Lung (tissue), 17 donors: ENCODE measurements at places on chromosomes 13 and 19. TPM values are rescaled to one million over a fixed set of nuclear protein-coding genes. Genes with fewer than 3 reads are reported as not detected.

GRCh38 chr19:35249146-35249847, 495 bp downstream of the LSR start:
- no peaks in the 10 kb centered on the region for H3K36me3 ChIP-seq
- peak overlapping the region; percentile 70 for H3K4me3 ChIP-seq
- H3K27ac ChIP-seq: no peak overlapping the region
- no peak for DNase-seq
- H3K4me1 ChIP-seq: no peaks in the 10 kb centered on the region

DNA sequence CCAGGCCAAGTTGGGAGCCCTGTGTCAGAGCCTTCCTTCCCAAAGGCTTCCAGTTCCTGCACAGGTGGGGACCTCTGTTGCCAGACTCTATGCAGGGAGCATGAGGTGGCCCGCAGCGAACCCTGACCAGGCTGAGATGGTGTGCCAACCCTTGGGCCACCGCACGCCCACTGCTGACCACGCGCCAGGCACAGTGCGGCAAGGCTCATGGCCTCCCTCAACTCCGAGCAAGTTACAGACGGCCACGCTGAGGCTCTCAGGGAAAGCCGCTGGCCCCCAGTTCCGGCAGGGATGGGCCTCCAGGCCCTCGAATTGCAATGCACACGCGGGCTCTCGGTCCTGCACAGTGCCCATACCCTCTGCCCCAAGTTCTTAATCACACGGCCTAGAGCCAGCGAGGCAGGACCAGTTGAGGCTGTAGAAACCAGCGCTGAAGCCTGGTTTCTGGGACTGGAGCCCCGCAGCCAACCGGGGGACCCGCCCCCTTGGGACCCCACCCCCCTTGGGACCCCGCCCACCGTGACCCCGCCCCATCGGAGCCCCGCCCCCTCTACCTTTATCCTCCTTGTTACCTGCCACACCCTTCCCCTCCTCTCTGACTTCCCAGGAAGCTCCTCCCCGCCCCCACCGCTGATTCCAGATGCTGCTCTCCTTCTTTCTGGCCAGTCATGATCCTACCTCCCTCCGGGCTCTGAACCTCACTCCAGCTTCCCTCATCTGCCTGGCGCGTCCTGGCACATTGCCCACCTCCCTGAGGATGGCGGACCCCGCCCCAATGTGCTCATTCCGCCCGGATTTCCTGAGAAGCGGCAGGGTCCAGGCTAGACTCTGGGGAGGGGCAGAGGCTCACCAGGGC, 6.0 kb downstream of the PEX11G start:
- H3K36me3 ChIP-seq: no peaks in the 10 kb centered on the region
- H3K27ac ChIP-seq: no peak overlapping the region
- no peak overlapping the region for H3K4me3 ChIP-seq

GRCh38 chr19:39381910-39382611, 8.8 kb downstream of the PAF1 start:
- DNase-seq: no peak
- no peak overlapping the region for H3K27ac ChIP-seq
- H3K4me1 ChIP-seq: no peaks in the 10 kb centered on the region

DNA sequence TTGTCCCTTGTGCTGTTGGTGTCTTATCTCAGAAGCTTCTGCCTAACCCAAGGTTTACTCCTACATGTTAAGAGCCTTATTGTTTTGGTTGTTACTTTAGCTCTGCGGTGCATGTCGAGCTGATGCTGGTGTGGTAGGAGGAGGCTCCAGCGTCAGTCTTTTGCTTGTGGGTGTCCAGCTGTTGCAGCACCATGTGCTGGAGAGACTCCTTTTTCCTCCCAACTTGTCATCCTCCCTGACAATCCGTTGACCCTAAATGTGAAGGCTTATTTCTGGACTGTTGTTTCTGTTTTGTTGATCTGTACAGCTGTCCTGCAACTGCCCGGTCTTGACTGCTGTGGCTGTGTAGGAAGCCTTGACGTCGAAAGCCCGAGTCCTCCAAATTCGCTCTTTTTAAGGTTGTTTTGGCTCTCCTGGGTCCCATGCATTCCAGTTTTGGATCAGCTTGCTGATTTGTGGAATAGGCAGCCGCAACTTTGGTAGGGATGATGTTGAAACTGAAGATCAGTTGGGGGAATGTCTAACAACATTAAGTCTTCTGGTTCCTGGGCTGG, 15.3 kb downstream of the NAXD start:
- H3K27me3 ChIP-seq: no peaks in the 10 kb centered on the region
- H3K27ac ChIP-seq: no peak overlapping the region
- H3K36me3 ChIP-seq: peaks cover 4% of the 10 kb centered on the region
- H3K4me1 ChIP-seq: no peaks in the 10 kb centered on the region

DNA sequence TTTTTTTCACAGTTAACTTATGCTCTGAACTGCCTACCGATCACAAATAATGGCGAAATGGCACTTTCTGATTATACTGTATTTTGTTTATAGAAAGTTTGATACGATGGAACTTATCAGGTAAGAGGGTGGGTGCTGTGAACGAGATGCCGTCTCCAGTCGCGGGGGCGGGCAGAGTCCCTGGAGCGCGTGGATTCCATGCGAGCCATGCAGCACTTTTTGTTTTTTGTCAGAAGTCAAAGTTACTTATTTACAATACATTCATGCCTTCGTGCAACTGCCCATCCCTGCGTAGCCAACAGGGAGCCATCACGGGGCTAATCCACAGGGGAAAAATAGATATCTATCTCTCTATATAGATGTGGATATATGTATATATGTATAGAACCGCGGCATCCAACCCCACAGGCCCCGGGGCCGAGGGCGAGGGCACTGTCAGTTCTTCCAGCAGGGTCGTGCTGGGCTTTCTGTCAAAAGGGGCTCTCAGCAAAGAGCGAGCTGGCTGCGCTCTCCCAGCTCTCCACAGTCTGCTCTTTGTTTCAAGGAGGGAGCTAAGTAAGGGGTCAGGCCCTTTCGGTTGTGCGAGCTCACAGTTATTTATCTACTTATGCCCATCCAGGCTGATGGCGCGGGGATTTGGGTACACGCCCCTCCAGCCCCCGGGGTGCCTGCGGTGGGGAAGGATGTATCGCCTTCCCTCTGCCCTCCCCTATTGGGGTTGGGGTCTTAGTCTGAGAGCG, 3.4 kb downstream of the SLITRK1 start:
- no peaks in the 10 kb centered on the region for H3K4me1 ChIP-seq
- peaks cover 46% of the 10 kb centered on the region for H3K27me3 ChIP-seq
- no peak overlapping the region for H3K27ac ChIP-seq
- DNase-seq: no peak
- no peaks in the 10 kb centered on the region for H3K36me3 ChIP-seq

- no peaks in the 10 kb centered on the region for H3K36me3 ChIP-seq
- peak overlapping the region; percentile 100 for H3K27ac ChIP-seq
- peak; percentile 96 for DNase-seq
- peak overlapping the region; percentile 69 for H3K4me3 ChIP-seq
These were observed 2.3 kb downstream of the JUNB start for GRCh38 chr19:12793290-12794195.

Gene PRTN3
- 23.3 TPM for total RNA-seq

Gene SHC2
- total RNA-seq: 13.2 TPM

- peaks cover 20% of the 10 kb centered on the region for H3K4me1 ChIP-seq
- peak; percentile 41 for DNase-seq
- H3K36me3 ChIP-seq: peaks cover 30% of the 10 kb centered on the region
- H3K27me3 ChIP-seq: no peaks in the 10 kb centered on the region
These were observed 13.6 kb downstream of the CFD start for GRCh38 chr19:873084-873483.

GRCh38 chr13:46631179-46631542, 78.2 kb downstream of the LRCH1 start:
- H3K27ac ChIP-seq: no peak overlapping the region
- H3K4me1 ChIP-seq: peaks cover 17% of the 10 kb centered on the region
- no peak for DNase-seq
- H3K4me3 ChIP-seq: no peak overlapping the region
- no peaks in the 10 kb centered on the region for H3K36me3 ChIP-seq

DNA sequence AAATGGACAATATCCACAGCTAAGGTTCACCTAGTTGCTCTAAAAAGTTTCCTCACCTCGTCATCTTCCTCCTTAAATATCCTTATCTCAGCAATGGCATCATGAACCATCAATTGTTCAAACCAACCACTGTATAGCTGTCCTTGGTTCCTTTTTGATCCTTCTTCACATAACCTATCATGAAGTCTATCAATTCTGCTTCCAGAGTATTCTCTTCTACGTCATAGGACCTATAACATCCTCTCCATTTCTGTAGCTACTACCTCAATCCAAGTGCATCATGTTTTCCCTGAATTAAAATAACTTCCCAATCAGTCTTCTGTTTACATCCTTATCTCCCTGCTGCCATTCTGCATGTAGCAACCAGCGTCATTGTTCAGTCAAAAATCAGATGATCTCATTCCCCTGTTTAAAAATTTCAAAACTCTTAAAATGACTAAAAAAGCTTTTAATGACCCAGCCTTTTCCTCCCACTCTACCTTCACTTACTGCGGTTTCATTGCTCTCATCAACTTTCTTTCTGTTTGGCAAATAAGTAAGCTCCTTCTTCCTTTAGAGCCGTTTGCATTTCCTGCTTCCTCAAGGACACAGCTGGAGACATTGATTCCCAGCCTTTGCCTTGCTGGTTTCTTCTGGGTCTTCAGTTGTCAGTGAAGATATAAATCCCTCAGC, 223.9 kb upstream of the MIR17HG start:
- no peaks in the 10 kb centered on the region for H3K27me3 ChIP-seq
- no peak overlapping the region for H3K27ac ChIP-seq
- DNase-seq: no peak

Gene ZNF426
- 14.8 TPM for total RNA-seq

Gene SPIB
- total RNA-seq: 0.31 TPM

Gene FSD1
- 1.1 TPM for total RNA-seq

DNA sequence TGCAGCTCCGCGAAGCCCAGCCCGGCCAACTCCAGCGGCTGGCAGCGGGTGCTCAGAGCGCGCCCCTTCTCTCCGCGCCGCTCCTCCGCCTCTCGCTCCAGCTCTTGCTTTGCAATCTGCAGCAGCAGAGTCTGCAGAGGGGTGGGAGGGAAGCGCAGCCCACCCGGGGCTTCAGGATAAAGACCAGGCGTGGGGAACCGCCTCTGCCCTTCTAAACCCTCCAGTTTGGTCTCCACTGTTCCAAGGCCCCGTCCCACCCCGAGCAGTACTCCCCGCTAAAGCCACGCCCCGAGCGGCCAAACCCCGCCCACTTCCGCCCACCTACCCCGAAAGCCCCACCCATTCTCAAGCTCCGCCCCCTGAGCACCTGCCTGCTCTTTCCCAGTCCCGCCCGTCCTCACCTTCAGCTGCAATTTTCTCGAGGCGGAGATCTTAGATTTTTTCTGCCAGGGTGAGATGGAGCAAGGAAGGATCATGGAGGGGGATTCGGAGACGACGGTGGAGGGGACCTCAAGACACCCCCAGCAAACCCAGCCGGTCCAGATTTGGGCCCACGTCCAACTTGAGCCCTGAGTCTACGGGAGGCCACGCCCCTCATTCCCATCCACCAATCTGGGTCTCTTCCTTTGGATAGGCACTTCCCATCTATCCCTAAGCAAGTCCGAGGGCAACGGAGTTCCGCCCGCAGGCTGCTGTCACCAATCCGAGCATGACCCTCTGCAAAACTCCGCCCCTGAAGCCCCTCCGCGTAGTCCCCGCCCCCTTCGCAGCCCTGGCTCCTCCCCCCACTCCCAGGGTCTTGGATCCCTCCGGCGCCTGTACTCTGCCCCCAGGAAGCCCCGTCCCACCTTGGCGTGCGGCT, 1.1 kb downstream of the TNNI3 start:
- DNase-seq: no peak
- H3K27ac ChIP-seq: peak overlapping the region; percentile 97
- no peak overlapping the region for H3K4me3 ChIP-seq
- H3K27me3 ChIP-seq: peaks cover 36% of the 10 kb centered on the region
- no peaks in the 10 kb centered on the region for H3K36me3 ChIP-seq
- H3K4me1 ChIP-seq: no peaks in the 10 kb centered on the region

DNA sequence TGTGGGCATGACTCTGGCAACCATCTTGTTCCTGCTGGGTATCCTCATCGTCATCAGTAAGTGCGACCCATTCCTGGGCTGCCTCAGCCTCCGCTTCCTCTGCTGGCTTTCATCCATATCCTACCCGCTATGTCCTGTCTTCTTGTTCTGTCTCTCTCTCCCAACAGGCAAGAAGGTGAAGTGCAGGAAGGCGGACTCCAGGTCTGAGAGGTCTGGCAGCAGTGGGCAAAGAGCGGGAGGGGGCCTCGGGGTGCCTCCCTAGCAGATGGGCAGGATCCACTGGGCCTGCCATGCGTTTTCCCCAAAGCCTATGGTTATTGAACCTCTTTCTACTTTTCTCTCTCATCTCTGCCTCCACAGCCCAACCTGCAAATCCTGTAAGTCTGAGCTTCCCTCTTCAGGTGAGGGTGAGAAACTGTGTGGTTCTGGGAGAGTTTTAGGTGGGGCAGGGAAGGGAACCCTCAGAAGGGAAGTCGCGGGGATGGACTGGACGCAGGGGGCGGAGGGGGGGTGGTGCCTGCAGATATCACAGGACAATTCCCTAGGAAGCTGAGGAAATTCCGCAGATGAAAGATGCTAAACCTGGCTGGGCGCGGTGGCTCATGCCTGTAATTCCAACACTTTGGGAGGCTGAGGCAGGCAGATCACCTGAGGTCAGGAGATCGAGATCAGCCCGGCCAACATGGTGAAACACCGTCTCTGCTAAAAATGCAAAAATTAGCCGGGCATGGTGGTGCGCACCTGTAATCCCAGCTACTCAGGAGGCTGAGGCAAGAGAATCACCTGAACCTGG, 3.1 kb upstream of the FXYD5 start:
- DNase-seq: no peak
- H3K27me3 ChIP-seq: peaks cover 26% of the 10 kb centered on the region
- H3K4me1 ChIP-seq: peaks cover 10% of the 10 kb centered on the region
- no peak overlapping the region for H3K4me3 ChIP-seq

DNA sequence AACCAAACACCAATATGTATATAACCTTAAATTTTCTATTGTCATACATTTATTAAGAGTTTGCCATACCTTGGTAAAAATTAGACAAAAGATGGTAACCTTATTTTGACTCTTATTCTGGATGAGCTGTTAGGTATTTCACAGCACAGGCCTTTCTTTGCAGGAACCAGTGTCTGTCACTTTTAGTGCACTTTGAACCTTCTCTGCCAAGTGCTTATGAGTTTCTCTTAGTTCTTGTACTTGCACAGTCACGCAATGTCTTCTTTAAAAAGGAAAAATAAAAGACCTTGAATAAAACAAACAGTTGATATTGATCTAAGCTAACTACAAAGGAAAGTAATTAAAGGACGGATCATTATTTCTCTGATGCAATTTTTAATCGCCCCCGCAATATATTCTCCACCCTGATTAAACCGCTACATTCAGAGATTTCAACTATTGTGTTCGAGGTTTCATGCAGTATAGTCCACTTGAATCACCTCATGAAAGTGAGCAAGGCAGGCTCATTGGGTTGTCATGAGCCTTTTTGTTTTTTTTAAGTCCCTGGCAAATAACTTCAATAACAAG, 534.5 kb downstream of the KLF5 start:
- H3K27me3 ChIP-seq: no peaks in the 10 kb centered on the region
- H3K4me3 ChIP-seq: no peak overlapping the region
- no peaks in the 10 kb centered on the region for H3K36me3 ChIP-seq
- no peak overlapping the region for H3K27ac ChIP-seq

GRCh38 chr13:76904507-76904906, 18.3 kb upstream of the KCTD12 start:
- H3K27me3 ChIP-seq: no peaks in the 10 kb centered on the region
- no peak overlapping the region for H3K27ac ChIP-seq
- no peak overlapping the region for H3K4me3 ChIP-seq
- no peaks in the 10 kb centered on the region for H3K36me3 ChIP-seq
- no peak for DNase-seq

GRCh38 chr19:9883764-9884163, 48.6 kb downstream of the PIN1 start:
- H3K4me1 ChIP-seq: no peaks in the 10 kb centered on the region
- H3K27me3 ChIP-seq: no peaks in the 10 kb centered on the region
- no peak overlapping the region for H3K4me3 ChIP-seq
- no peak overlapping the region for H3K27ac ChIP-seq
- H3K36me3 ChIP-seq: no peaks in the 10 kb centered on the region
- no peak for DNase-seq

Gene RFPL4A
- total RNA-seq: not detected
